ENCODE measurements at places on chromosomes 3 and 15.

DNA sequence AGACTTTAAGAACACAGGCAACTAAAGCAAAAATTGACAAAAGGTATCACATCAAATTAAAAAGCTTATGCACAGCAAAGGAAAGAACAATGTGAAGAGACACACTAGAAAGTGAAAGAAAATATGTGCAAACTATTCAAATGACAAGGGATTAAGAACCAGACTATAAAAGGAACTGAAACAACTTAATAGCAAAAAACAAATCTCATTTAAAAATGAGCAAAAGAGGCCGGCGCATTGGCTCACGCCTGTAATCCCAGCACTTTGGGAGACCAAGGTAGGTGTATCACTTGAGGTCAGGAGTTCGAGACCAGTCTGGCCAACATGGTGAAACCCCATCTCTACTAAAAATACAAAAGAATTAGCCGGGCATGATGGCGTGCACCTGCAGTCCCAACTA lies 14.4 kb downstream of the NGLY1 start:
- DNase-seq: no peak

DNA sequence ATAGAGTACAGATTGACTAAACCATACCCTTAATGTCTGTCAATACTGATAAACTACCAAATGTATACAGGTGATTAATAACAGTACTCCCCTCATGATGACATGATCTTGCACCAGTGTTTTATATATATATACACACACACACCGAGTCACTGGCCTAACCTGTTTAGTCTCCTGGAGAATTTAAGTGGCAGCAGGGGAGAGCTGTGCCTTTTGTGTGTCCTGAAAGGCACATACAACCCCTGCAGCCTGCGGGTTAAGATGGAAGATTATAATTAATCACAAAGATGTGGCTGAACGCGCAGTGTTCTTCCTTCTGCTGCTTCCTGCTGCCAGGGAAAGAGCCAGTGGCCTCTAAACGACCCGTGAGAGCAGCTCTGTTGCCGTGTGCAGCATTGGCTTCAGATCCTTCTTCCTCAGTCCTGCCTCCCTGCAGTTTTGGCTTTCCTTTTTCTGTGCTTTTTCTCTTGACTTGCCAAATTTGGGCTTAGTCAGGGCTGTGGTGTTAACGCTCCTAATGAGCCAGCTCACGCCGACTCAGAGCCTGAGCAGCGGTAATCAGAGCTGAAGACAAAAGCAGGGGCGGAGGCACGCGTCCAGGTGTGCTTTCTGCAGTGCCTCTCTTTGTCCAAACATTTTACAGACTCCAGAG lies 42.5 kb upstream of the UBE3A start:
- no peak for DNase-seq

- no peak for DNase-seq
Measured at GRCh38 chr3:51282931-51283330, 102.2 kb upstream of the MANF start.

DNA sequence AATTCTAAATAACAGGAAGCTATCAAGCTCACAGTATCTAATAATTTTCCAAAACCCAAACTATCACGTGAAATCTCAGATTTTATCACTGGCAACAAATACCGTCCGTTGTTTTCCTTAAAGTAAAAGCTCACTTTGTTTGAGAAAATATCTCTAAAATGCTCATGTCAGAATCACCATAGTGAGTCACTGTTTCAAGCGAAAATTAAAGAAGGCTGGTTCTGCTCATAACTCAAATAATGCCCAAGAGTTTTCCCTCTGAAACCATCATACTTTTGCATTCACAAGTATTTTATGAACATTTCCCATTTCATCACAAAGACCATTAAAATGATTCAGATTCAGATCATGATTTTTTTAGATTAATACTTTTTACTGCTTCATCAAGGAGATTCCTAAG lies 50.6 kb downstream of the TBL1XR1 start:
- DNase-seq: no peak

- DNase-seq: no peak
Measured at GRCh38 chr3:45572755-45573154, 21.8 kb upstream of the LIMD1 start.

DNA sequence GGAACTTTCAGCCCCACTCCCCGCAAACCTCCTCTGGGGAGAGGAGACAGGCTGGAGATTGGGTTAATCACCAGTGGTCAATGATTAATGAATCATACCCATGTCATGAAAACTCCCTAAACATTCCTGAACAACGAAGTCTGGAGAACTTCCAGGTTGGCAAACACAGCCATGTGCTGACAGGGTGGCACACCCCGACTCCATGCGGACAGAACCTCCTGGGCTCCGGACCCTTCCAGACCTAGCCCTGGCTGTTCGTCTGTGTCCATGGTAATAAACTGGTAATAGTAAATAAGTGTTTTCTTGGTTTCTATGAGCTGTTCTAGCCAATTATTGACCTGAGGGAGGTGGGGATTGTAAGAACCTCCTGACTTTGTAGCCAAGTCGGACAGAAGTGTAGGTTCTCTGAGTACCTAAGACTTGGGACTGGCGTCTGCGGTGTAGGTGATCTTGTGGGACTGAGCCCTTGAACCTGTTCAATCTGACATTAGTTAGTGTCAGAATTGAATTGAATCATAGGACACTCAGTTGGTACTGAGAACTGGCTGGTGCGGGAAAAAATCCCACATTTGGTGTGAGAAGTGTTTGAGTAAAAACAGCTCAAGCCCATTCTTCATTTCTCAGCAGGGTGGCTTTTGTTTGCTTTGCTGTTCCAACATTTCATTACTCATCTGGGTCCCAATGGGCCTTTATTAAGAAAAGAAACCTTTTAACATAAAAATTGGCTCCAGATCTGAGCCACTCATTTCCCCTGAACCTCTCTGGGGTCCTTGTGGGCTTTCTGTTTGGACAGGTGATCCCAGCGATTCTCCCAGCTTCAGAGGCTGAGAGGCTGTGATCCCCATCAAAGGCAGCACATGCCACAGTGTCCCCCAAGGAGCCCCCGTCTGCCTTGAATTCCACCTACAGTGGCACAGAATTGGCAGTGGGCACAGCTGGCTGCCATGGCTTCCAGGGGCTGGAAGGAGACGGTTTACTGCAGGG lies 151.0 kb downstream of the TJP1 start:
- DNase-seq: no peak

- DNase-seq: no peak
Measured at GRCh38 chr3:117589454-117589853, 879.9 kb downstream of the TUSC7 start.

GRCh38 chr3:52873433-52874159 lies 23.8 kb downstream of the STIMATE start:
- no peak for DNase-seq

- DNase-seq: no peak
Measured at GRCh38 chr15:62706317-62706716, 336.2 kb upstream of the TPM1 start.

DNA sequence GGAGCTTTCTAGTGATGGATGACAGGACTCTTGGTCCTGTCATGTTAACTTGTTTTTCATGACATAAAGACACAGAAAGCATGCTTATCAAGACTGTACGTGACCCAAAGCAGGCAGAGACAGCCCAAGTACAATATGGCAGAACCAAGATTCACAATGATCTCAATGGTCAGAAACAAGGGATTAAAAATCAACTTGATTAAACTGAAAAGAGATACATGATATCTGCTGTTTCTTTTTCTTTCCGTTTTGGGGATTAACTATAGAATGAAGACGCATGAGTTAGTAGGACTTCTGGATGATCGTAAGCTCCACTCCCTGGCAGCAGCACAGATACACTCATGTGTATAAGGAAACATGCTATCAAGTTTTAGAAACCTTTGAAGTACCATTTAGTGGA lies 98.4 kb upstream of the MYZAP start:
- no peak for DNase-seq

GRCh38 chr15:69305933-69306568 lies 7.3 kb downstream of the PAQR5 start:
- no peak for DNase-seq

GRCh38 chr3:24490151-24490550 lies 4.5 kb downstream of the THRB start:
- DNase-seq: no peak

DNA sequence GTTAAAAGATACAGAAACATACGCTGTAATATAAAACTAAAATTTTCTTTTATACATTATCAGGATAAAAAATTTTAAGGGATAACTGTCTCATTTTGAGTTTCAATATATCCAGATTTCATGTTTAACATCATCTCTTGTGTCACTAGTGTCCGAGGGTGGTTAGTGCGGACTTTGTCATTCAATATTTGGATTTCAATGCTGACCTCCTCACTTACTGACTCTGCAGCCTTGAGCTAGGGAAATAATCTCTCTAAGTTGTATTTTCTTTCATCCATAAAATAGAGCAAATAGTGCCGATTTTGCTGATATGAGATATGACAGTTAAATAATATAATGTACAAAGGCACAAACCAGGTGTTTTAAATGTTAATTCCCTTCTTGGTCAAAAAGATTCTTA lies 203.2 kb downstream of the CPNE4 start:
- no peak for DNase-seq

GRCh38 chr15:90412356-90413194 lies 24.5 kb downstream of the IQGAP1 start:
- no peak for DNase-seq

GRCh38 chr3:27758083-27758482 lies 36.0 kb upstream of the EOMES start:
- DNase-seq: no peak

GRCh38 chr15:83287541-83288027 lies 3.1 kb upstream of the BNC1 start:
- DNase-seq: no peak

DNA sequence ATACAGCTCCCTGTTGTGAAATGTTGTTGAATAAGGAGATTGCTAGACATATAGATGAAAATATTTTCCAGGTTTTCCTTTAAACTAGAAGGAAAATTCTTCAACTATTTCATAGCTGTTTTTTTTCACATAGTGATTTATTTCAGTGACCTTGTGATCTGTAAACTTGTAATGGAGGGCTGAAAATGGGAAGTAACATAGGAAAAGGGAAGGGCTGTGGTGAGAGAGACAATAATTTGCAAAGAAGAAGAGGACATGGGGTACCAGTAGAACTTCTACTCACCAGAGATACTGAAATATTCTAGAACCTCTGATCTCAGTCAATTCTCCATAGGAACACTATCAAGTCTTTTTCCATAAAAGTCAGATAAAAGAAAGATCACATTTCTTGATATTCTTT lies 60.4 kb downstream of the PLS1 start:
- DNase-seq: no peak

- DNase-seq: no peak
Measured at GRCh38 chr3:147906285-147906684, 497.1 kb downstream of the ZIC1 start.

DNA sequence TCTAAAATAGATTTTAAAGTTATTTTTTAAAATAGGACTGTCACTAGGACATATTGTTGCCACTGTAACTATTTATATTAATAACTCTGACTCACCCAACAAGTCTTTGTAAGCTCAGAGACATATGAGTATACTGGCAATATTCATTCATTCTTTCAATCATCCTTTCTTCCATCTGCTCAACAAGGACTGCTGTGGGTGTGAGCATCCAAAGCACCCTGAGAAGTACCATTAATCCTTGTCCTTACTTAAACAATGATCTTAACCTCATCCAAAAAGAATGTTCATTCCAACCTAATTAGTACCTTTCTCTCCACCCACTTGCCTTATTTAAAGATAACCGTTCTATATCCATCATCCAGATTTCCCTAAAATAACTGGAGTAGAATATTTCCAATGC lies 94.2 kb upstream of the PPP2R3A start:
- no peak for DNase-seq

- no peak for DNase-seq
Measured at GRCh38 chr3:38152609-38153008, 12.7 kb upstream of the OXSR1 start.

DNA sequence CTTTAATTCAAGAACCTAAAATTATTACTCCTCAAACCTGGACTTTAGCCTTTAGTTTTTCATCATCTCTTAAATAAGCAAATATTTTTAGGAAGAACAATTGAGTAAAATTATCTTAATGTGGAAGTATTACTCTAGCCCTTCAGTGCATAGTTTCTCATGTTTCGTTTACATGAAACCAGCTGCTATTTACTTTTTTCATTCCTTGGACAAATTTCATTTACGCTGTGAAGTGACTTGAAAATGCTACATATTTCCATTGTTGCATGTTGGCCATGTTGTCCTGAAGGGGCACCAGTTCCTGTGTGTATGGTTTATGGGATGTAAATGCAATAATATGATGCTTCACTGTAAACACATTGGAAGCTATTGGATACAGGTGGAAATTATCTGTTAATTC lies 49.9 kb downstream of the SLC25A26 start:
- no peak for DNase-seq

GRCh38 chr3:50622881-50623280 lies 5.9 kb downstream of the MAPKAPK3 start:
- DNase-seq: no peak
